M059J (cell line): ENCODE measurements at places on chromosomes 7 and 10.

- no peak for DNase-seq
Observed at GRCh38 chr7:95715274-95715673, 57.1 kb upstream of the DYNC1I1 start.

- peak; percentile 86 for DNase-seq
Observed at GRCh38 chr10:103040418-103040817, 122.3 kb downstream of the CNNM2 start.

- peak; percentile 95 for DNase-seq
Observed at GRCh38 chr7:2555121-2556052, at the start of gene BRAT1. Gene BRAT1 (minus strand): TSS chr7:2555524. CDS start chr7:2554431, 1,093 bp downstream.

DNA sequence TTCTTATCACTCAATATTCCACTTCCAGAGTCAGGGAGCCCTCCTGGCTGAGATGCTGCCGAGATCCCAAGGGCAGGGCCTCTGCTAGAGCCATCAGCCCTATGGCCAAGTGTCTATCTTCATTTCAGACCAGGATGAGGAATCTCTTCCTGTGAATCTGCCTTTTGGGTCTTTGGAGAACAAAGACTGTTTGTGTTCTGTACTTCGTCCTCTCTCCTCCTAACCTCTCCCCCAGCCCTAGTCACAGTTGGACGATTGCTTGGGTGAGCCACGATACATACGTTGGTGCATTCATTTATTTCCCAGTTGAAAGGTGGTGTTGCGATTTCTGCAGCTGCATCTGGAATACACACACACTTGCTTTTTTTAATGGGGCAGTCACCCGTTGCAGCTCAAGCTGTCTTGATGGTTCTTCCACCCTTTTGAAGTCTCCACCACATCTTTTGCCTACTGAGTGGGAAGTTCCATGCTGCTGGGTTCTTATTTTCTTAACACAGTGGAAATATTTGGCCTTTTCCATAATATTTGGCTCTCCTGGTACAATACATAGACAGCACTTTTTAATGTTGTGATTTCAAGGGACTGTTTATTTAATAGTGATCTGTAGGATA, 26.7 kb downstream of the SH3PXD2A start:
- no peak for DNase-seq

- no peak for DNase-seq
Observed at GRCh38 chr7:76394957-76395356, 14.5 kb downstream of the SSC4D start.
